ENCODE measurements at places on chromosomes 16 and 17.

DNA sequence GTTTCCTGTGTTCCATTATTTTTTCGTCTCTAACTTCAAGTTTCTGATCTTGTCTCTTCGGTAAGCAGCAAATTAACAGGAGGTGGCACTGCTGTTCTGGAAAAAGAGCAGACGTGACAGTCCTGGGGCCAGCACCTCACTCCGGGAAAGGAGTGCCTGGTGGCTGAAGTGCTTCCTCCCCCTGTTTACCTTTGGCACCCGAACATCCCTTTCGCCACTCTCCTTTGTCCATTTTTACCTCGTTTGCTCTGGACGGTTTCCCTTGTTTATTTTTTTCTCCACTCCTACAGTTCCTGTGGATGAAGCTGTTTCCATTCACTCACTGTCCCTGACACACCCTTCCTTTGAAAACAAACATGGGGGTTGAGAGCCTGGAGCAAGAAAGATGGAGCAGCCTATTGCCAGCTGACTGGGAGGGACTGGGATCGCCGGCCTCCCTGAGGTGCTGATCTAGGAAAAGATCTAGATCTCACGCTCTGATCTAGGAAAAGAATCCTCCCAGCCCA lies 12.6 kb downstream of the SAP30BP start:
- DNase-seq, result no peak

GRCh38 chr16:15765880-15766279 lies 90.9 kb downstream of the MYH11 start:
- no peak for DNase-seq

- DNase-seq, result no peak
Observed at GRCh38 chr16:22292320-22292719, 4.9 kb upstream of the POLR3E start.

DNA sequence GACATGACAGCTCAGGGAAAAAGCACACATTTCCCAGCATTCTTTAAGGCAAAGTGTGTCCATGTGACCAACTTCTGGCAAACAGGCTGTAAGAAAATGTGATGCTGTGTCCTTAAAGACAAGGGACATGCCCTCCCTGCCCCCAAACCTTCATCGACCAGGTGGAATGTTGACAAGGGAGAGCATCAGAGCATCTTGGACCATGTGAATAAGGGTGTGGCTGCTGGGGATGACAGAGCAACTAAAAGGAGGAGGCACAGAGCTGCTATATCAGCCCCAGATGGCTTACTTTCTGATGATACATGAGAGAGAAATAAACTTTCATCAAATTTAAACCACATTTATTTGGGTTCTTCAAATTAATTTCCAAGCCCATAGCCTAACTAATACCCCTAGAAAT lies 2.2 kb upstream of the ZNF23 start:
- DNase-seq, result no peak

- DNase-seq, result no peak
Observed at GRCh38 chr17:81726004-81726403, 13.9 kb downstream of the SLC25A10 start.
